ENCODE measurements at places on chromosomes 12 and 14.

DNA sequence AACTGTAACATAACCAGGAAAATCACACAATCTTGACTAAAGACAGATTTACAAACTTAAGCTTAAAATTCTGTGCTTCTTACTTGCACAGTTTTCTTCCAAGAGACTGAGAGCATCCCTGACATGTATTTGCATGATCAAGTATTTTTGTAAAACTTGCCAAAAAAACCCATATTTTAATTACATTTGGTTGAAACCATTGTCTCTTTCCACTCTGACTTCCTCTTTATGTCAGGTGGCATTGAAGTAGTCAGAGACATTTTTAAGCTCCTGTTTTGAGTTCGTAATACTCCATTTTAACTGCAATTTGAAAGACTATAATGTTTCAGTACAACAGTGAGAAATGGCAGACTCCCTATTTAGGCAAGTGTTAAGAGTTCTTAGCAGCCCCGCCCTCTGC, 103.6 kb downstream of the ATXN7L3B start:
- DNase-seq: no peak

DNA sequence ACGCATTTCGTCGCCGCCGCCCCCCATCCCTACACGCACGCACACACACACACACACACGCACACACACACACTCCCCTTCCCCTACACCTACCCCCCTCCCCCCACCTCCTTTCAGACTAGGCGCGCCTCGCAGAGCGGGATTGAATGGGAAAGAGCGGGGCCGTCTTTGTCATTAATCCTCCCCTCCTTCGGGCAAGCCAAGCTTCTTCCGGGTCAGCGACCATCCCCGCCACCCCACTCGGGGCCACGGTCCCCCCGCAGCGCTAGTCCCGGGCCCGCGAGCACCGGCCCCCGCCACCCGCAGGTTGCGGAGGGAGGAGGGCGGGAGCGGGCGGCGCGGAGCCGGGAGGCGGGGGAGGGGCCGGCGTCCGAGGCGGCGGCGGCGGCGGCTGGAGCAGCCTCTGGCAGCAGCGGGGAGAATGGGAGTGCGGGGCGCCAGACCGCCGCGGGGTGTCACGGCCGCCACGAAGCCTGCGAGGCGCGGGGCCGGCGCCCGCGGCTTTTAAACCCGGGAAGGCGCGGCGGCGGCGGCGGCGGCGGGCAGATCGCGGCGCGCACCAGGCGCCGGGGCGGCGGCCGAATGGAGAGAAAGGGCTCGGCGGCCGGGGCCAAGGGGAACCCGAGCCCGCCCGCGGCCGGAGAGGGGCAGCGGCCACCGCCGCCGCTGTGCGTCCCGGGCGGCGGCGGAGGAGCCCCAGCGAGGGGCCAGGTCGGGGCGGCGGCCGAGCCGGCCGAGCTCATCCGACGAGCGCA, at the start of gene TTC9:
TSS of gene TTC9 (plus strand) at position 369 of the 755 bp plus-strand sequence. CDS start at position 583, 214 bp downstream.
- peak; percentile 73 for DNase-seq

GRCh38 chr12:3753544-3754284, 805 bp upstream of the CRACR2A start:
- DNase-seq: no peak

GRCh38 chr12:75208856-75209811, 505 bp downstream of the KCNC2 start:
- peak; percentile 47 for DNase-seq

DNA sequence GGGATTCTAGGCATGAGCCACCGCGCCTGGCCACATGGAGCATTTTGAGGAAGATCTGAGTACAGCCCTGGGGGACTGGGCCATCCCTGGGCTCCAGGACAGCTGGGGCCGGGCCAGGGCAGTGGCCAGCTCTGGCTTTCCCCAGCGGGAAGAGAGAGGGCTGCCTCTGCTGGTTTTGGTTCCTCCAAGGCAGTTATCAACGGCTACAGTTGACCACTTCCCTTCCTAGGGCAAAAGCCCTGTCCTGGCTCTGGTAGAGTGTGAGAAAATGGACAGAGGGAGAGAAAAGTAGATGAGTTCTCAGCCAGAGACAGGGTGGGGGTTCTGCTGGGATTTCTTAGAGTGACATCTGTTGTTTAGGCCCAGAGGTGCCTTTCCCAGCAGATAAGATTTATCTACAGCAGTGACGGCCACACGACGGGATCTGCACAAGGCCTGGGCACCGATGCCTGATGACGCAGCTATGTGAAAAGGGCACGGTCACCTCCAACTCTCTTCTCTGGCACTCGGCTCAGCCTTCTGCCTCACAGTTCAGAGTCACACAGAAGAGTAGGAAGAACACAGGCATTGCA, 5.5 kb upstream of the HVCN1 start:
- DNase-seq: no peak

- no peak for DNase-seq
Measured at GRCh38 chr14:36059531-36059930, 117.0 kb downstream of the PTCSC3 start.

- DNase-seq: no peak
Measured at GRCh38 chr12:77087427-77087826, 22.1 kb upstream of the E2F7 start.

- no peak for DNase-seq
Measured at GRCh38 chr12:12891881-12892355, 556 bp downstream of the GPRC5A start.

- DNase-seq: no peak
Measured at GRCh38 chr14:85178864-85179263, 351.1 kb upstream of the FLRT2 start.

DNA sequence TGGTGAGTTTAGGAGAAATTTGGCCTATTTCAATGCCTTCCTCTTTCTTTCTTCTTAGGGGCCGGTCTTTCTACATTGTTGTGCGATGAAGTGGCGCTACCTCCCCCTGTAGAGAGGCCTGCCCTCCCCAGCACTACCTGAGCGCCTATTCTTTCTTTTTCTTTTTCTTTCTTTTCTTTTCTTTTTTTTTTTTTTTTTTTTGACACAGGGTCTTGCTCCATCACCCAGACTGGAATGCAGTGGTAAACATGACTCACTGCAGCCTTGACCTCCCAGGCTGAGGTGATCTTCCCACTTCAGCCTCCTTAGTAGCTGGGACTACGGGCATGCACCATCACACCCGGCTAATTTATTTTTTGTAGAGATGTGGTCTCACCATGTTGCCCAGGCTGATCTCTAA, 136.1 kb upstream of the MAX start:
- DNase-seq: no peak

DNA sequence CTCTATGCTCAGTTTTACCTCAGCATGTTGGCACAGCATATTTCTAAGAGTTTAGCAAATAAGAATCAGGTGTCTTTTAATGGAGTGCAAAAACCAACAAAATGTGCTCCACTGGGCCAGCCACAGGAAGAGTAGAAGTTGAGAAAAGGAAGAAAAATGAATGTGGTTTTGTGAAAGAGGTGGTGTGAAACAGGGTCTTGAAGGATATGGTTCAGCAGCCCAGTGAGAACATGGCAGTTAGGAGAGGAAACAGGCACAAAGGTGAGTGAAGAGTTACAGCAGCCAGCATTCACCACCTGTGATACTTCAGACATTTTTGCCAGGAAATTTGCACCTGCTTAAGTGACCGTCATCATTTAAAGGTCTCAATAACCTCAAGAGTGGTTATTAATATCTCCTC, 2.4 kb downstream of the STAB2 start:
- DNase-seq: no peak

DNA sequence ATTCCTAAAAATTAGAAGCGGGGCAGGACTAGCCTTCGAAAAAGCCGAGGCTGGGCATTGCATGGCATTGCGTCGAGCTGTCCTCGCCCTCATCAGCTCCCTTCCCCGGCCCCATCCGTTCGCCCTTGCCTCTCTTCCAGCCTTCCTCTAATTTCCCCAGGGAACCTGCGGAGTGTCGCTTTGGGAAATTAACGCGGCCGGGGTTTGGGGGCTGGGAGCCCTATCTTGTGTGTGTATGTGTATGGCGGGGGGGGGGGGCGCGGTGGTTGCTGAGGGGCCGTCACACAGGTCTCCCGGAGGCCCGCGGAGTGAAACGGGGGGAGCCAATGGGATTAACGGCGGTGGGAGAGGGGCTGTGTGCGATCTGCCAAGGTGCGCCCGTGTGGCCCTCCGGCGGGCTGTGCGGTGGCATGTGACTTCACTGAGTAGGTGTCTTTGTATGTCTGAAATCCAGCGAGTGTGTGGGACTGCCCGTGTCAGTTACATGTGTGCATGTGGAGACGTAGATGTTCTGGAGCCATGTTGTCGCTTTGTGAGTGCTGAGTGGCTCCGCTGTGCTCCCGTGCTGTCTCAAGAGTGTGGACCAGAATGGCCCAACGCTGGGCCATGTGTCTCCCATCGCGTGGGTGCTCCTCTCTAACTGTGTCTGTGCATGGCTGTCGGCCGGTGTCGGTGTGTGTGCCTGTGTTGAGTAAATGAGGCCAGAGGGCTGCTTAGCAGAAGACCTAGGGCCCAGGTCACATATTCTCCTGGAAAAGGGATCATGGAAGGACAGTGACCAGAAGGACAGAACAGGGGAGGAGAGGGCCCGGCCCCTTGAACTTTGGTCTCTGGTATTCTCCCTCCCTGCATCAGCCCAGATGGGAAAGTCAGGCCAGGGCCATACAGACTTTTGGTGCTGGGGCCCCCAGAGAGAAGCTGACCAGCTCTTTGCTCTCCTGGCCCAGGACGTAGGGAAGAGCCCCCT, 1.5 kb downstream of the PTMS start:
- DNase-seq: peak; percentile 42

GRCh38 chr12:78697817-78698415, 166.7 kb upstream of the SYT1 start:
- DNase-seq: no peak

GRCh38 chr12:126191949-126192348, 1126.7 kb downstream of the AACS start:
- DNase-seq: no peak

- no peak for DNase-seq
Measured at GRCh38 chr12:132804426-132804861, 24.2 kb downstream of the GOLGA3 start.

- no peak for DNase-seq
Measured at GRCh38 chr12:52909796-52910195, 4.9 kb upstream of the KRT8 start.

- DNase-seq: no peak
Measured at GRCh38 chr14:52888159-52888558, 62.7 kb downstream of the FERMT2 start.

DNA sequence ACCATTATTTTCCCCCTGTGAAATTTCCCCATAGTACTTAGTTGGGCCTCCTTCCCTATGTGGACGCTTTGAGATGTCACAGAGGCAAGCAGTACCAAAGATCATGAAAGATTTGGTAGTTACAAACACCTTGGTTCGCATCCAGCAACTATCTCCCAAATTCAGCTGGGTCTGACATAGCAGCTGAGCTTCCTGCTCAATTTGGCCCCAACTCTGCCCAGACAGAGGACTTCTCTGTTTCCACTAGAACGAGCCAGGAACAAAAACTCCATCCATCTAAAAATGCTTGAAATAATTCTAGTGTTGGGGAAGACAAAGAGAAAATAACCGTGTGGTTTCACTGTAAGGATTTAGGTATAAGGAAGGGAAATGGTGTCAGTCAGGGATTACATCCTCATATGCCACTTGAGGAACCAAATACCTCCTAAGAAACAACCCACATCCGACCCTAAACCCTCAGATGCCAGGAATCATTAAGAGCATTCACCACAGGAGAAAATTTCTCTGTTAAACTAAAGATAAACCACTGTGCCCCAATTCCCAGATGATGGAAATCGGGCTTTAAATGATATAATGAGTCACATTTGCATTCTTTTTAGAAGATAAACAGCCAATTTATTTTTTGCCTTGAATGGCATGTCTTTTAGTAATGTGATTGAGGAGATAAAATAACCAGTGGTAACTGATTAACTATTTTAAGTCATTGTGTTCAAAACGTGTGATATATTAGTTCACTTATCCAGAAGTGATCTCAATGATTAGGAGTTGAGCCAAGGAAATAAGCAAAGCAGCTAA, 103.7 kb upstream of the IFNG-AS1 start:
- no peak for DNase-seq

DNA sequence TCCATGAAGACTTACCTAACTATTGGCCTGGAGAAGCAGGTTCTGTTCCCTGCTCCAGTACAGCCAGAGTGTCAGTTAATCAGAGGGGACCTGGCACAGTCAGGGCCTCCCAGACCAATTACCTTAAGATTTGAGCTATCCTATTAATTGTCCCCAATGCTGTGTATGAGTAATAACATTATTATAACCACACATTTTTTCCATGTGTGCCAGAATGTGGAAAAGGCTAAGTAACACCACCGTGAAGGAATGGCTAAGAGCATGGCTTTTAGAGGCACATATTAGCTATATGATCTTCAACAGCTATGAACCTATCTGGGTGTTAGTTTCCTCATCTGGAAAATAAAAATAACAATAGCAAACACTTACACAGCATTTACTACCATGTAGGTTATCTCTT, 111.1 kb upstream of the RAP1B start:
- DNase-seq: no peak

DNA sequence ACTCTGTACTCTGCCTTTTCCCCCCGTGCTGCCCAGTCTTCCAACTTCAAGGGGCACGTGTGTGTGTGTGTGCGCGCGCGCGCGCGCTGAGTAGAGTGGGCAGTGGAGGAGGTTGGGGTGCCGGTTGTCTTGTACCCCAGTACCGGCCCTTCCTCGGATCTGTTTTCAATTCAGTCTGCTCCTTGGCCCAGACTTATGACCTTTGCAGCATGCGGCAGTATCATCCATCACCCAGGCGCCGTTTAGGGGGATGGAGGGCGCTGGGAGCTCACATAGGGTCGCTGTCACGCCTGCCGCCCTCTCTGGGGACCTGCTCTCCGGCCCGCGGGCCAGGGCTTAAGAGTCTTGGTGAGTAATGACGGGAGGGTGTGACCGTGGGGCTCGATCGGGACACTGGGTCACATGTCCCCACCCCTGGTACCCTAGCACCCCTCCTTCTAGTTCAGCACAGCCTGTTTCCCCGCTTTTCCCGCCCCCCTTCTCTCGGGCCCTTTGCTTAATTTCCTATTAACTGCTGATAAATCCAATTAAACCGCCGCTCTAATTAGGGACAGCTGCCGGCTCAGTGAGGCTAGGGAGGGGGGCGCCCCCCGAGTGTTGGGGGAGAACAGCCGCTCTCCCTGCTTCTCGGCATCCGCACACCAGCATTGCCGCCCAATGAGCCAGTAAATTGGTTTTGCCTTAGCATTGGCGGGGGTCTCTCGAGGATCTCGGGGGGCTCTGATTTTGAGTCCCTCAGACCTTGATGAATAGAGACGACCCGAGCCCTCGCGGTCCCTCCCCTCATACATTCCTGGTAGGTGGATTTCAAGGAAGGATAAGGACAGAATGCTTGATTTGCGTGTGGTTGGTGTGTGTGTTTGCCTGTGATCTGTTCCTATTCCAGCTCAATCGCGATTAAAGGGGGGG, 9.3 kb downstream of the STAC3 start:
- peak; percentile 66 for DNase-seq

Measured in glutamatergic neuron (in vitro differentiated cells).